ENCODE measurements at places on chromosomes 16 and 17.

DNA sequence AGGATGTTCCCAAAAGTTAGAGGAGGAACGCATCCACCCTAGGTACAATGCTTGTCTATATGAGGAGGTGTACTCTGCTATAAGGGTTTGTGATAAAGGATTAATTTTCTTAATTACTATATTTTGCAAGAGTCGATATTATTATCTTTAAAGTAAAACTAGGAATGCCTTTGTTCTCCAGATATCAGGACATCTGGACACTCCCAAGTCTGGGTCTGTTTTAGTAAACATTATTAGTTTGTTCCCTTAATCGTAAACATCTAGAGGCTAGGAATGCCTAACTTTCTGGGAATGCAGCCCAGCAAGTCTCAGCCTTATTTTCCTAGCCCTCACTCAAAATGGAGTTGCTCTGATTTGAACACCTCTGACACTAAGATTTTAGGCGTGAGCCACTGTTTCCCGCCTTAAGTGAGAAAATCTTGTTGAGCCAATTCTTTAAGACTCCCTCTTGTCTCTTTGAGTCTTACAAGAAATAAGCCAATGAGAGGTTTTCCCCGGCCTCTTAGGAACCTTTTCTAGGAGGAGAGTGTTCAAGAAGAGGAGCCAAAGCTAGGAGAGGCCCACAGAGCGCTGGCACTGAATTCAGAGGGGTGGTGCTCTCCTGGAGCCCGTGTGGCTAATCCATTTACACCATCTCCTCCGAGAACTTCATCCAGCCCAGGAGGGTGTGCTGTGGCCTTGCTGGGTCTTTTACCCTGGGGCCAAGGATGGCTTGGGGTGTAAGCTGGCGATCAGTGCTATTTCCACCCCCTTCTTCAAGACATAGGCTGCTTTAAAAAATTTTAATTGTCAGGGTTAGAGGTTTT is 40.9 kb downstream of the SMARCE1 start:
- DNase-seq = no peak

DNA sequence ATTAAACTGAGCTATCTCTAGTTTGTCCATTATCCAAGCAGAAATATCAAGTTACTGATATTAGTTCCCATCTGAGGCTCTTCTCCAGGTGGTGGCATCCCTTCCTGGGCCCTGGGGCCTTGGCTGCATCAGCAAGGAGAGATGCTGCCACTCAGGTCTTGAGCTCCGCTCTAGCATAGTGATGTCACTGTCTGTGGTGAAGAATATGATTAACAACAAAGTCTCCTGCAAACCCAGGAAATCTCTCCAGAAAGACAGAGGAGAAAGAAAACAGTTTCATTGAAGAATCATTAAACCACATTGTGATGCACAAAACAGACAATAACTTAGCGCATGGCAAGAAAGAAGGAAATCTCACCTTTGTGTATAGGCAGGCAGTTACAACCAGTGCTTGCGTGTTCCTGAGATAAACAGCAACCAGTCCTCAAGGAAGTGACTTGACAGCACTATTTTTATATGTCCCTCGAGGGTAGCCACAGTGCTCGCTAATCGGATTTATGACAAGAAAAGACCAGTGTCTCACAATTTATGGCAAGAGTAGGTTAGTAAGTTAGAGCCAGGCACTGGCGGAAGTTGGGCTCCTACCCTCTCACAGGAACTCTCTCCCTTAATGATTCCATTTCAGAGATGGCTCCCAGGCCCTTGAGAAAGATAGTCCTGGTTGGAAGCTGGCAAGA is 151.1 kb downstream of the AHSP start:
- no peak for DNase-seq

- no peak for DNase-seq
These were observed 45.8 kb downstream of the WNT3 start for GRCh38 chr17:46772475-46773220.

GRCh38 chr16:2702871-2703745 is 16.9 kb downstream of the PRSS27 start:
- no peak for DNase-seq

DNA sequence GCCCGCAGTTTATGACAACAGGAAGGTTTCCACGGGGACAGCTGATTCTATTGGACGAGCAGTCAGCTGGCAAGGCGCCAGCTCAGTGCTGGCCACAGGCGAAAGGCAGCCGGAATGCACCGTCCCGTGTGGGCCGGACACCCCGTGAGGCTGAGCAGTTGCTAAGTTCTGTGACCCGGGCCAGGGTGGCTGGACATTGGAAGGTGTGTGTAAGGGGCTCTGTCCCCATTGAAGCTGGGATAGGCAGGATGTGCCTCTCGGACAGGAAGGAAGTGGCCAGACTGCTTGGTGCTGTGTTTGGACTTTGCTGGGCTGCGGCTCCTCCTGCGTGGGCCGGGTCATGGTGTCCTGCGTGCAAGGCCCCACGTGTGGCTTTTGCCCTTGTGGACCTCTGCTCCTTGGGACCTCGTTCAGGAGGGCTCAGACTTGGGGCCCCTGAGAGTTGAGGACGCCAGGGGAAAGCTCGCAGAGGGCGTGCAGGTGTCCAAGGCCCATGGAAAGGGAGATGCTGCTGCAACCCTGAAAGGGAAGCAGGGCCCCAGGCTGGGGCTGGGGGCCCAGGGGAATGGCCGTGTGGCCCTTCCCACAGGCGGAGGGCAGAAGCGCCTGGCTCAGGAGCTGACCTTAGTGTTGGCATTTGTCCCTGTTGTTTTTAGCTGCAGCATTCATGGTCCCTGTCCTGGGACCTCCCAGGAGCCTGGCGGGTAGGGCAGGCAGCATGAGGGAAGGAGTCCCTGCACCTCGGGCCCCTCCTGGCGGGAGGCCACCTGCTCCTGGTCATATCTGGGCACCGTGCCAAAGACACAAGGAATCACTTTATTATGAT is 10.0 kb downstream of the BAIAP2 start:
- DNase-seq = no peak

DNA sequence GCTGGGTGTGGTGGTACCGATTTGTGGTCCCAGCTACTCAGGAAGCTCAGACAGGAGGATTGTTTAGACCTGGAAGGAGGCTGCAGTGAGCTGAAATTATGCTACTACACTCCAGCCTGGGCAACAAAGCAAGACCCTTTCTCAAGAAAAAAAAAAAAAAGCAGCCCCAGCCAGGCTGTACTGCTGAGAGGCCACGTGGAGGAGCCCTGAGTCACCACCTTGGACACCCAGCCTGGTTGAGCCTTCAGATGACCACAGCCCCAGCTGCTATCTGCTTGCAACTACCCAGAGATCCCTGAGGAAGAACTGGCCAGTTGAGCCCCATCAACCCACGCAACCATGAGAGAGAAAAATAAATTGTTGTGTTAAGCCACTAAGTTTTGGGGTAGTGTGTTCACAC is 23.6 kb upstream of the GPRC5C start:
- DNase-seq = no peak

GRCh38 chr17:4605826-4606225 is 21.5 kb downstream of the SMTNL2 start:
- DNase-seq = no peak

GRCh38 chr16:68328860-68329390 is 18.1 kb downstream of the PRMT7 start:
- no peak for DNase-seq

GRCh38 chr17:29138971-29139691 is 41.1 kb downstream of the MYO18A start:
- no peak for DNase-seq

DNA sequence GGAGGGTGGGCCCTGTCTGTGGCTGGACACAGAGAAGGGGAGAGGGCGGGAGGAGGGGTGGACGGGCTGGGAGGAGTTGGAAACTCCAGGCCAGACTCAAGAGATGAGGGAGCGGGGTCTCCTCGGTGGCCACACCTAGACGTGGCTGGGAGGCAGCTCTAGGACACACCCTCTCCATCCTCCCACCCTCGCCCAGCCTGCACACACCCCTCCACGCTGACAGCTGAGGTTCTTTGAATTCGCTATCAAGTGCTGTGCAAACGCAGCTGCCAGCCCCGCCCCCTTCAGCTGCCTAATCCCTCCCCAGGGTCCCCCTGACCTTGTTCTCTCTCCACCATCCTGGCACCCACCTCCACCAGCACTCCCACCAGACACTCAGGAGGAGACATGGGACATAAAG is 48.7 kb downstream of the DNAH17 start:
- no peak for DNase-seq

DNA sequence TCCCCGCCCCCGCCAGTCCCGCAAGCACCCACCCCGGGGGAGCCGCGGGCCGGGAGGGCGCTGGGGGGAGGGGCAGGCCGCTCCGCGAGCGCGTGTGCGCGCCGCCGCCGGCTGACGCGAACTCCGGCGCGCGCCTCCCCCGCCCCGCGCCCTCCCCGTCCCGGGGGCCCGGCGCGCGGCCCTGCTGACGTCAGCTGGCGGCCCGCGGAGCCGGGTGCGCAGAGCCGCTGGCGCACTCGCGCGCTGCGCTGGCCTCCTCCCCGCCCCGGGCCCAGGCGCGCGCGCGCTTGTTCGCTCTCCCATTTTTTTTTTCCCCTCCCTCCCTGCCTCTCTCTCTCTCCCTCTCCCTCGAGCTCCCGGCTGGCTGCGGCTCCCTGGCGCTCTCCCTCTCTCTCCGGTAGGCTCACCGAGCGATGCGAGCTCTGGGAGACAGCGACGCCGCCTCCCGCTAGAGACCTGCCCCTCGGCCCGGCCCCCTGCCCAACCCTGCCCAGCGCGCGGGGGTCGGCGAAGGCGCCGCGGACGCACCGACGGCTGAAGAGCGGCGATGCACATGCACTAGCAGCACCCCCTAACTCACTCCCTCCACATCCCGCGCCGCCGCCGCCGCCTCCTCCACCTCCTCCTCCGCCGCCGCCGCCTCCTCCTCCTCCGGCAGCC is at the start of gene GNAO1:
Gene GNAO1, plus strand, starts transcription at position 334 of the 660 bp plus-strand sequence. CDS start 747 bp downstream, outside the sequence.
- peak; percentile 29 for DNase-seq

GRCh38 chr16:87635541-87636049 is 33.3 kb downstream of the JPH3 start:
- peak; percentile 47 for DNase-seq

- DNase-seq = no peak
These were observed 82.5 kb downstream of the ZDHHC7 start for GRCh38 chr16:84928679-84929420.

All from activated CD8-positive, alpha-beta memory T cell treated with anti-CD3 and anti-CD28 coated beads for 48 hours (primary cell).